ENCODE measurements at places on chromosomes 3 and 15.
A peak's percentile ranks its signal among the peaks of the same experiment; 100 is the strongest.

GRCh38 chr15:36370731-36371112 is 208.7 kb upstream of the CDIN1 start:
- no peak for DNase-seq

DNA sequence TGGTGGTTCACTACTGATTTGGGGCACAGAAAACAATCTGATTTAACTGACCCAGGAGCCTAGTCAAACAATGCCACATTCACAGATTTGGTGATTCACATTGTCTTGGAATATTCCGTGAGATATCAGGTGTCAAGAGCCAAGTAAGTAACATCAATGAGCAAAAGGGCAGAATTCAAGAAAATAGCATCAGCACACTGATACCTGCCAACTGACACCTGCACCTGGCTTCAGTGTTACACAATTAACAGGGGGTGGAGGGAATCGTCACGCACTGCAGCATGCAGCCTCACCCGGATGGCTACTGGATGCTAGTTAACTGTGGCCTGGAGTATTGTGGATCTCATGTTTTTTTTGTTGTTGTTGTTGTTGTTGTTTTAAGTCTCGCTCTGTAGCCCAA is 17.6 kb downstream of the CCNL1 start:
- no peak for DNase-seq

DNA sequence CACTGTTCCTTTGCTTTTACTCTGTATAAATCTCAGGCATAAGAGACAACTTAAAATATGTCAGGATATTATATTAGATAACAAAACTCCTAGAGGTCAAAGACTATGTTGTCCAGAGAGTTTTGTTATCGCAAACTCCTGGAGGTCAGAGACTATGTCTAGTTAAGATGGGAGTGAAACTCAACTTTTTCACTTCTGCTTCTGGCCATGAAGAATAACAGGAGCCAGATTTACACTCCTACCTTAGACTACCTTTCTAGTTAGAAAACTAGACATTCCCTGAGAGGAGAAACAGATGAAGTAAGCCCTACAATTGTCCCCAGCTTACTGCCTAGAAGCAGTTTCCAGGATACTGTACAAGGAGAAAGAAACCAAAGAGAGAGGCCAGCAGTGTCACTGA is 255.4 kb upstream of the UBE2E1 start:
- no peak for DNase-seq

DNA sequence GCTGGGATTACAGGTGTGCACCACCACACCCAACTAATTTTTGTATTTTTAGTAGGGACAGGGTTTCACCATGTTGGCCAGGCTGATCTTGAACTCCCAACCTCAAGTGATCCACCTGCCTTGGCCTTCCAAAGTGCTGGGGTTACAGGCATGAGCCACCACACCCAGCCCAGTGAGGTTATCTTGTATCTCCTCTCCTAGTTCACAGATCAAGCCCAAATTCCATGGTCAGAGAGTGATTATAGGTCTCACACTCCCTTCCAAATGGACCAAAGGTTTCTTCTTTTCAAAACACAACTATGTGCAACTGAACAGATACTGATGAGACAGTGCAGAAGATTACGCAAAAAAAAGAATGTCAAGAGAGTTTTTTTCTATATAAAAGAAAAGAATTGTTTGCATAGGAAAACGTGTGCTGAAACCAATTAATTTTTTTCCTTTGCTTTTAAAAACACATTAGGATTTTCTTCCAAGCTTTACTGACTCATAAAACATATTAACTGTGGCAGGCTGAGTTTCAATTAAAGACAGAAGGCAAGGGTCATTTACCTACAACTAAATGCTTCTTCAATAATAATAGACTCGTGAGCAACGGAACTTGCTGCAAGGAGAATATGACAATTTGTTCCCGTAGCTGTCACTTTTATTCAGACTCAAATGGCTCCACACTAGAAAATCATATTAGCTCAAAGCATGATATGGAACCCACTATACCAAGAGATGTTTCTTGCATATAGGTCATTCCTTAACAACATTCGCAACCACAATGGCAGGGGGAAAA is 30.4 kb upstream of the THUMPD3 start:
- DNase-seq = no peak

- no peak for DNase-seq
These were observed 123.3 kb upstream of the GBE1 start for GRCh38 chr3:81884791-81885190.

GRCh38 chr3:12443781-12444522 is 40.3 kb upstream of the TSEN2 start:
- no peak for DNase-seq

DNA sequence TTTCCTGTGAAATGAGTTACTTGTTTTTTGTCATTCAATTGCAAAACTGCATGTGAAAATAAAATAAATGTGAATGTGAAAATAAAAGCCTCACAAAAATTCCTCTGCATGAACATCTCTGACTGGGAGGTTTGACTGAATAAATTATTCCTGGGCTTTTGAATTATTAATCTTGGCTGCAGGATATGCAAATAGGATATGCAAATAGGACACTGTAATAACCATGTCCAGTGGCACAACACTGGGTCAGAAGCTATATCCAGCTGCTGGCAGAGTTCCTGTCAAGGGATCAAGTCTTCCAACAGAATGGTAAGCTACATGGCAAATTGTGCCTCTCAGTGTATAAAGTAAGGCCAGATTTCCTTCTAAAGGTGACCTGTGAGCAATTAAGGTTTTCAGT is at the start of gene SUCNR1:
Gene SUCNR1 (plus strand): TSS at position 246 of the 400 bp plus-strand sequence. CDS start 6,250 bp downstream, outside the sequence.
- DNase-seq = no peak

- DNase-seq = no peak
These were observed 775.8 kb downstream of the ZPLD1 start for GRCh38 chr3:103210583-103210982.

- DNase-seq = peak; percentile 55
These were observed 28.8 kb downstream of the KNG1 start for GRCh38 chr3:186746008-186746407.

GRCh38 chr3:80234706-80235105 is 466.9 kb upstream of the ROBO1 start:
- DNase-seq = no peak

- no peak for DNase-seq
These were observed 23.6 kb upstream of the CSPG4 start for GRCh38 chr15:75736256-75736655.

- DNase-seq = no peak
These were observed 45.8 kb downstream of the CHP1 start for GRCh38 chr15:41276831-41277230.

- DNase-seq = no peak
These were observed 7.9 kb downstream of the CCR1 start for GRCh38 chr3:46200211-46200610.

- DNase-seq = no peak
These were observed 1.7 kb upstream of the TGM5 start for GRCh38 chr15:43268111-43269105.

DNA sequence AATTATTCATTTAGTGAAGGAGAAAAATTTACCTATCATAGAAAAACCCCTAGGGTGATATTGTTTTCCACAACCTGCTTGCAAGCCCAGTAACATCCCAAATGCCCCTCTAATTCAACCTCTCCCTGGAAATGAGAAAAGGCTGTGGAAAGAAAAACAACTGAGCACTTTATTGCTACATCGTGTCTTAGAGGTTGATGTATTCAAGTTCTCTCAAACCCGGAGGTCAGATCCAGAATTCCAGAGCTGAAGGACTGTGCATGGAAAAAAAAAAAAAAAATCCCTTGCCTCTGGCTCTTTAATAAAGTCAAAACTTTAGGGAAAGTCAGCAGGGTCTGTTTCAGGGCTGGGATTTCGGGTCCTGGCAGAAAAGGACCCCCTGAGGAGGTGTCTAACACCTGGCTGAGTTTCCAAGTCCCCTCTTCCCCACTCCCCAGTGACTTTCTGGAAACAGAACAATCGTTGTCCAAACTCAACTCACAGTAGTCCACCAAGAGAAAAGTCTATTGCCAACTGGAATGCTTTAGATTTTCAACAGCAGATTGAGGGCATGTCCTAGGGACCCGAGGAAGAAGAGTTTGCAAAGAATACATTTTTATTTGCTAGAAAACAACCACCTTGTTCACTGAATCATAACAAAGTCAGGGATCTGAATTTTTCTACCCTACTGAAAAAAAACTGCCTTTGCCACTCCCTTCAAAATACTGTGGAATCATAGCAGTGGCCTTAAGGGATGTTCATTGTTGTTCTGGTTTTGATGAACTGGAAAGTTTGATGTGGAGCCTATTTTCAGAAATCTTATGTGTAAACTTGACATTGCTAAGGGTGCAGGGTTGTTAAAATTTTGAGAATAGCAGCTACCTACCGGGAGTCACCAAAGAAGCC is 207.5 kb upstream of the ADAMTS9 start:
- no peak for DNase-seq

- no peak for DNase-seq
These were observed 10.5 kb upstream of the CRABP1 start for GRCh38 chr15:78329625-78330024.

DNA sequence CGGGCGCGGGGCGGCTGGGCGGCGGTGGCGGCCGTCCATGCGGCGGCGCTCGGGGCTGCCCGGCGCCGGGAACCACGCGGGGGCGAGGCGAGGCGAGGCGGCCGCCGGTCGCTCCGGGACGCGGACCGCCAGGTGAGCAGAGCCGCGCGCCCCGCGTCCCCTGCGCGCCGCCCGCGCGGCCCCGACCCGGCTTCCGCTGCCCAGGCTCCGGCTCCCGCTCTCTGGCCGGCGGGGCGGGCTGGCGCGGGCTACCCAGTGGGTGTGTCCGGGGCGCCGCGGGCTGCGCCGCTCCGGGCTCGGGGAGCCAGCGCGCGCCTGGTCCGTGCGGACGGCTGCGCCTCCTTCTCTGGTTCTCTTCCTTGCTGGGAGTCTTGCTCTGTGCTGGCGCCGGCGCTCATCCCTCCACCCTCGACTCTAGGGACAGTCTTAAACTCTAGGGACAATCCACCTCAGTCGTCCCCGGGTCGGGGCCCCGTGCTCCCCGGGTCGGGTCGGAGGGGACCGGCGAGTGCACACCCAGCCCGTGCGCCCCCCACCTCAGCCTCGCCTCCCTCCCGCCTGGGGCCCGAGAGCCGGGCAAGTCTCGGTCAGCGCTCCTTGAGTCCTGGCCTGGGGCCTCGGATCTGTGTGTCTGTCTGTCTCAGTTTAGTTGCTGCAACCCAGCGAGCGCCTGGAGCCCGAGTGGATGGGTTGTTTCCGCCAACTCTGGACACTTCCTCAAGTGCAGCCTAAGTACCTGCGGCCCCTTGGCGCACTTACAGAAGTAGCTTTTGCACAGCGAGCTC is 488 bp downstream of the THSD4 start:
- DNase-seq = peak; percentile 91

DNA sequence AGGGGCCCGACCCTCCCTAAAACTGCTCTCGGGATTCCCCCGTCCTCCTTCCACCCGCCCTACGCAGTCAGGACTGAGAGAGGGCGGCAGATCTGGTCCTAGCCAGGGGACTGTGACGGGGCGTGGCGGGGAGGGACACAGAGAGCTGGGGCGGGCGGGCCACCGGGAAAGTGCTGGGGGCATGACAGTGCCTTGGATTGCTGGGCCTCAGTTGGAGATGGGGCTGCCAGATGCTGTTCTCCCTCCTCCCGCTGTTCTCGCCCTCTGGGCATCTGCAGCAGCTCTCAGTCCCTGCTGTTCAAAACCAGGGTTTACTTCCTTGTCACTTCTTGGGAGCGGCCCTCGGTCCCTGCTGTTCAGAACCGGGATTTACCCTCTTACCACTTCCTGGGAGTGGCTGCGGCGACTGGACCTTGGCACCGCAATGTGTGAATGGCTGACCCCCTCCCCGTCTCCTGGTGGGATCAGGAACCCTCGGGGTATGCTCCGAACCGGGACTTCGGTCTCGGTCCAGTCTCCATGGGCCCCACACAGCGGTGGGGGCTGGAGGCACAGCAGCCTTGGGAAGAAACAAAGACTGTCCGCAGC is 1.8 kb upstream of the RPP25 start:
- peak; percentile 79 for DNase-seq

DNA sequence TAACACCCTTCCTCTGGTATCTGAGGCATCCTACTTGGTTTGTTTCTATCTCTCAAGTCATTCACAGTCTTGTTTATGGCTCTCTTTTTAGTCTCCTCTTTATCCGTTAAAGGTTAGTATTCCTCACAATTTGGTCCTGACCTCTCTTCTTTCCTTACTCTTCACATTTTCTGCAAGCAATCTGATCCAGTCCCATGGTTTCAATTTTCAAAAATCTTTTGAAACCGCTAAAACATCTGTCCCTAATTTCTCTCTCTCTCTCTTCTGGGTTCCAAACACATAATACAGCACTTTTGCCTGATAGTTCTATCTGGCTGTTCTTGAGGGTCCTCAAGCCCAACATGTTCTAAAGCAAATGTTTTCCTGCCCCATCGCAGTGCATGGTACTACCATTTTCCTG is 149.0 kb downstream of the SERPINI1 start:
- DNase-seq = no peak

DNA sequence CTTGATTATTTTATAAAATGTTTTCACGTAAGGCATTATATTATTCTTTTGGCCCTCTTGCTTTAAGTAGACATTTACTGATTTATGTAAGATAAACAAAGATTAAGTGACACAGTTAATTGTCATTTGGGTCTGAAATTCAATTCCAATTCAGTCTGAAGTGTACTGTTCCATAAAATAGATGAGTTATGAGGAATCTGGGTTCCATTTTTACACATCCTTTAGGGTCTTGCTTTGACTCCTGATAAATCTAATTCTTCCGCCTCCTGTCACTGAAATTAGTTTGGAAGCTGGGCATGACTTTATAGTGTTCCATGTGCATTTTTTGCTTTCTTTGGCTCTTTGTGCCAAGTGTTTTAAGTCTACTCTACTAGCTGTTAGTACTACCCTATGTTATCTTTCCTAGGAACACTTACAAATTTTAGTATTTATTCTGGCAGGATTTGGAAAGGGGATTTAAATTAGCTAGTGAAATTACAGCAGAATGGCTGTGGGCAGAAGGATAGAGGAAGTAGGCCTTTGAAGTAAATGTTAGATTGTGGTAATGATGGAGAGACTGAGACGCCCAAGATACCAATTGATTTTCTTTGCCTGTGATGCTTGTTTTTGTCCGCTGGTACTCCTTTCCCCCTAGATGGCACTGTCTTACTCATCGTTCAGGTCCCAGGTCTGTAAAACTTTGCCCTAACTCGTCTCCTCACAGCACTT is 14.3 kb downstream of the ARL8B start:
- no peak for DNase-seq

DNA sequence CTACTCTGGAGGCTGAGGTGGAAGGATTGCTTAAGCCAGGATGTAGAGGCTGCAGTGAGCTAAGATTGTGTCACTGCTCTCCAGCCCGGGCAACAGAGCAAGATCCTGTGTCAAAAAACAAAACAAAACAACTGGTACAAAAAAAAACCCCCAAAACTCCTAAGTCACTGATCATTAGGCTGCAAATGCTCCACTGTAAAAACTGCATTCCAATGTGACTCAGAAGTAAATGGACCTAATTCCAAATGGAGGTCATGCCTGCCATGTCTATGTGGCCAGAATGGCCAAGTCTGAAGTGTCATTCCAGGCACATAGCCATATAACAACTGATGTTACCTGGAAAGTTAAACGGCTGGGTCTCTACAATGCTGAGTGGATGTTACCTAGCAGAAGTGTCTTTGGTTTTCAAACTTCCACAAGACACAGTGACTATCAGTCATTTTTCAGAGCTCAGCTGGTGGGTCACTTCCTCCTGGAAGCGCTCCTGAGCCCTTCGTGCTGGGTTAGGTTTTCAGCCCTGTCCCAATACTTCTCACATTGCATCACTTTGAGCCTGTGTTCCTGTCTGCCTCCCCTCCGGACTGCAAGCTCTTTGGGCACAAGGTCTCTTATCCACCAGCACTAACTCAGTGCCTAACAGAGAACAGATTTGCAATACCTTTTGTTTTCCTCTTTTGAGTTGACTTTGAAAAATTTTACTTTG is 10.6 kb downstream of the FSTL1 start:
- no peak for DNase-seq
